ENCODE measurements at places on chromosomes 11 and 22.

GRCh38 chr11:74984730-74985129 is 4.0 kb upstream of the NEU3 start:
- DNase-seq, result no peak

GRCh38 chr11:74950374-74950969 is 1.4 kb downstream of the SPCS2 start:
- DNase-seq, result no peak

- no peak for DNase-seq
Measured at GRCh38 chr22:46041642-46042041, 64.7 kb upstream of the WNT7B start.

- DNase-seq, result no peak
Measured at GRCh38 chr11:129724866-129725265, 90.8 kb upstream of the TMEM45B start.

DNA sequence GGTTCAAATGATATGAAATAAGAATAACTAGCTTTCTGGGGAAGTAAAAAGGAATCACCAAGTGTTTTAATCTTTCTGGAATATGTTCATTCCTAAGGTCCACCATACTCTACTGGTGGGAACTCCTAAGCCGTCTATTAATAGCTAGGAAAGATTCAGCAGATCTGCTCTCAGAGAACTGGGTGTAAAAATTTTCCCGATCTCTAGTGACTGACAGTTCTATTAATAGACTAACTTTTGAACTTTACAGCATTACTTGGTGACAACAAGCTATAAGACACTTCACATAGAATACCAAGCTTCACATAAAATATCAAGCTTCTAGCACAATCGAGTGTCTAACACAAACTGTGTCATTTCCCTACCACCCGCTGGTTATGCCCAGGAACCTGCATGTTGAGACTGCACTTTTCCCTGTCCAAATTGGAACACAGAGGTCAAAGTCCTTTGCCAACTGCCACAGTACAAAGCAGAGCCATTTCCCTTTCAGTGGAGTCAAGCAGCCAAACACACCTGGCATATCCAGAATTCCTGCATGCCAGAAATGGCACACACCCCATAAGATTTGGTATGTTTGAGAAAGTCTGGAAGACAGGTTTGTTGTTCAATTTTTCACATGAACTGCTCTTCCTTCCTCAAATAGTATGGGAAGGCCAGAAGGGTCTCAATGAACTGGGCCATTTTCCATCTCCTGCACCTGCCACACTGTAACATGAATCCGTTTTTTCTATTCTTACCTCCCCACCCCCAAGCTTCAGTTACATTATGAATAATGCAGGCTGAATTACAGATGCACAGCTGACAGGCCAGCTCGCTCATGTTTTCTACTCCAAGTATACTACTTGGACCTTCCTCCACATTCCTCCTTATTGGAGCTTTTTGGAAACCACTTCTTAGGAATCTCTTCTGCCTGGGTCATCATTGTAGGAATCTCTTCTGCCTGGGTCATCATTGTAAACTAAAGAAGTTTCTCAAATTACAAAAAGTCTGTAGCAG is 3.7 kb downstream of the OSBP start:
- no peak for DNase-seq

DNA sequence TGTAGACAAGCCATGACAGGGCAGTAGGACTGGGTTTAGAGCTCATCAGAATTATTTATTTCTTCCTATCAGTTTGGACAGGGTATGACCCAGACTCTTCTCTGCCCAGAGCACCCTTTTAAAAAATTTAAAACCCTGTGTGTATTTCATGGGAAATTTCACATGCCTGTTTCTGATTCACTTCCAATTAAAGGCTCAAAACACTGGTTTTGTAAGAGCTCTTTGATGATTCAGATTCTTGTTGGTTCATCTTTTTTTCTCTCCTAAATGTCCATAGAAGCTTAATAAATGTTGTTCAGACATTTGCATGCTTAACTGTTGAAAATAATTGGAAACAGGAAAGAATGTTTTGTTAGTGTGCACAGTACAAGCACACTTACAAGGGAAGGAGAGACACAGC is 13.8 kb downstream of the FLI1 start:
- DNase-seq, result no peak

DNA sequence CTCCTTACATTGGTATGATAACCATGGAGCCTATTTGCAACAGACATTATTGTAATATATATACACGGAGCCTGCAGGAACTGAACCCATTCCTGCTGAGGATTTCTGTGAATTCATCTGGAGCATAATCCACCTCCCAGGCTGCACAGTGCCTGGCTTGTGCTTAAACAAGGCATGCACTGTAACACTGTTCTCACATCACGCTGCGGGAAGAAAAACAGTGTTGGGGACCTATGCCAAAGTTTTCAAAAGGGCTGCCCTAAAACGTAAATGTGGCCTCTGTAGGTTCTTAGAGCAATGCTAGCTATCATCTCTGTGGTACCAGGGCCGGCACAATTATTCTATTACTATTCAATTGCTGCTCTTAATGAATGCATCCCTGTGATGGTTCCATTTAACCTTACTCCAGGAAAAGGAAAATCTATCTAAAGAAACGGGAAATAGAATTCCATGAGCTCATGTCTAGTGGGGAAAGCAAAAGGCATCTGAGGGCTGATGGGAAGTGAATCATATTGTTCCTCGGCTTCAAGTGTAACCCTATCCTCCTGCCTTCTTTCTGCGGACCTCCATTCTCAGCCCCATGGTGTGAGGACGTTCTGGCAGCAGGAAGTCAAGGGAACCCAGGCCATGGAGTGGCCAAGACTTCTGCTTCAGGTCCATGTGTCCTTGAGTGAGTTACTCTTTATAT is 525.5 kb downstream of the SOX6 start:
- no peak for DNase-seq

DNA sequence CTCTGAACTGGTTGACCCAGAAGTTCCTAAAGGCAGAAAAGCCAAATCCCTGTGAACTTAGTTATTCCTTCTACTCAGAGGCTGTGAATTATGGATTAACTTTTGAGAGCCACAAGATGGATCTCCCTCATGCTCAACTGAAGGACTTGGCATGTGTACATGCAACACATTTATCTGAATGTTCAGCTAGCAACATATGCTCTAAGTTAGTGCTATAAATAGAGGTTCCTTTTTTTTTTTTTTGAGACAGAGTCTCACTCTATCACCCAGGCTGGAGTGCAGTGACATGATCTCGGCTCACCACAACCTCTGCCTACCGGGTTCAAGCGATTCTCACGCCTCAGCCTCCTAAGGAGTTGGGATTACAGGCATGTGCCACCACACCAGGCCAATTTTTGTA is 40.1 kb downstream of the EIF4ENIF1 start:
- no peak for DNase-seq

GRCh38 chr22:33062361-33062760 is 4.2 kb upstream of the SYN3 start:
- no peak for DNase-seq

GRCh38 chr11:2072551-2073261 is 66.5 kb downstream of the IGF2 start:
- DNase-seq, result no peak
